Esophagus squamous epithelium (tissue), 5 donors: ENCODE measurements at places on chromosomes 4 and X. TPM values are rescaled to one million over a fixed set of nuclear protein-coding genes. Genes with fewer than 3 reads are reported as not detected.

C4orf36 gene
- total RNA-seq = 5.0 TPM

DNA sequence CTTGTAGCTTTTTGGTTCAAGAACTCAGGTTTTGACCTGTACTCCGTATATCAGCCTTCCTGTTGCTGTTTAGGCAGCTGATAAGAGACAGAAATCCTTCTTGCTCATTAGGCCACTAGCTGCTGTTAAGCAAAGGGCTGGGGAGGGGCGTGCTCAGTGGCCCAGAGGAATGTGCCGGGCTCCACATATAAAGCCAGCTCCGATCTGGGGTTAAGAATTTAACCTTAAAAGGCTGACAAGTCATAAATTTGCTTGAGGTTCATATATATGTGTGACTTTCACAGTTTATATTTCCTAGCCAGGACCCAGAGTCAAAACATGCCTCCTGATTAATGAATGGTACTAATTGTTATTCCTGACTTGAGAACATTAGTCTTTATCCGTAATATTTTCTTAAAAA, 15.3 kb downstream of the GPC3 start:
- no peak for DNase-seq

DNA sequence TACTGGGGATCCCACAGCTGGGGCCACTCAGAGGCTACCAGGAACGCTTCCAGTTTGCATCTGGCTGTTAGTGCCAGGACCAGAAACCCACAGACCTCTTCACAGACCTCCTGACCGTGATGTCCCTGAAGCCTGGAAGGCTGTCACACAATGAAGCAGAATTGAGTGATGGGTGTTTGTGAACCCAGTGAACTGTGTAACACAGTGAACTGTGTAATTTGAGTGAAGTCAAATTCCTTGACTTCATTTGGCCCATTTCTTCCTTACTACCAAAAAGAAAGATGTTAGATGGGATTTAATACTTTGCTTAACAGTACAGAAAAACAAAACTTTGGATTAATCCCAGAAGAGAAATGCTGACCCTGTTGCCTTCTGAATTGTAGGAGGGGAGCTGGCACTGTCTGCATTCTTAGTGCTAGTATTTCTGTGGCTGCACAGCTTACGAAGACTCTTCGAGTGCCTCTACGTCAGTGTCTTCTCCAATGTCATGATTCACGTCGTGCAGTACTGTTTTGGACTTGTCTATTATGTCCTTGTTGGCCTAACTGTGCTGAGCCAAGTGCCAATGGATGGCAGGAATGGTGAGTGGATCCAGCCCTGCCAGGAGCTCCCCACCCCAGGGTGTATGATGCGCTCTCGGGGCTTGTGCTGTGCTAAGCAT, 17.8 kb downstream of the SRD5A3 start:
- DNase-seq = no peak

- DNase-seq = no peak
Observed at GRCh38 chr4:174763454-174764104, 65.5 kb downstream of the GLRA3 start.

LETM1 gene
- total RNA-seq = 40.6 TPM

DNA sequence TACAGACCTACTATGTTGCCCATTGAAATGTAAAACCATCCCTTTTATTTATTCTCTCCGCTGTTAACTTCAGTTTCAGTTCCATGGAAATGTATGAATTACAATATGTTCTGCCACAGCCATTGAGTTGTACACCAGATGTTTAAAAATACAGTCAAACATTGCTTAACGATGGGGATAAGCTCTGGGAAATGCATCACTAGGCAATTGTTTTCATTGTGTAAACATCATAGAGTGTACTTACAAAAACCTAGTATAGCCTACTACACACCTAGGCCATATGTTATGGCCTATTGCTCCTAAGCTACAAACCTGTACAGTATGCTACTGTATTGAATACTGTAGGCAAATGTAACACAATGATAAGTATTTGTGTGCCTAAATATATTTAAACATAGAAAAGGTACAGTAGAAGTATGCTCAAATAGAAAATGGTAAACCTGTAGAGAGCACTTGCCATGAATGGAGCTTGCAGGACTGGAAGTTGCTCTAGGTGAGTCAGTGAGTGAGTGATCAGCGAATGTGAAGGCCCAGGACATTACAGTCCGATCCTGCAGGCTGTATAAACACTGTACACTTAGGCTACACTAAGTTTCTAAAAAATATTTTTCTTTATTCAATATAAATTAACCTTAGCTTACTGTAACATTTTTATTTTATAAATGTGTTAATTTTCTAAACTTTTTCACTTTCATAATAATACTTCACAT, 2.7 kb upstream of the PF4V1 start:
- DNase-seq = no peak

DNA sequence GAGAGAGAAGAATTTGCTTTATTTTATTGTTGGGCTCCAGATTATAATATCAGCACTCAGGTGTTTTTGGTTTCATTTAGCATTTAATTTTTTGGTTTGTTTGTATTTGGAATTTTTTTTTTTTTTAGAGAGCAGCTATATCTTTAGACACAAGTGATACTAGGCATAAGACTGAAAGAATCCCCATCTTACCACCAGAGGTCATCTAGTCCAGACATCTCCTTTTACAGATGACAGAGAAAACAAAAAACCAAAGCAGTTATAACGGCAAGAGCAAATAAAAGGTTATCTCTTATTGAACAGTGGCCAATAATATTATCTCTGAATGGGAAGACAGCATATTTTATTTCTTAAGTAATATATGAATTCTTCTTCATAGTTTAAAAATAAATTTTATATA, 22.8 kb downstream of the USP38 start:
- DNase-seq = no peak

- DNase-seq = no peak
Observed at GRCh38 chrX:81577028-81577427, 375.1 kb downstream of the SH3BGRL start.

CYTL1 gene
- total RNA-seq = not detected

GRCh38 chr4:163111588-163111987, 55.1 kb downstream of the NAF1 start:
- no peak for DNase-seq

GRCh38 chr4:3471886-3472285, 8.8 kb downstream of the DOK7 start:
- DNase-seq = no peak

SLC34A2 gene
- not detected for total RNA-seq

DNA sequence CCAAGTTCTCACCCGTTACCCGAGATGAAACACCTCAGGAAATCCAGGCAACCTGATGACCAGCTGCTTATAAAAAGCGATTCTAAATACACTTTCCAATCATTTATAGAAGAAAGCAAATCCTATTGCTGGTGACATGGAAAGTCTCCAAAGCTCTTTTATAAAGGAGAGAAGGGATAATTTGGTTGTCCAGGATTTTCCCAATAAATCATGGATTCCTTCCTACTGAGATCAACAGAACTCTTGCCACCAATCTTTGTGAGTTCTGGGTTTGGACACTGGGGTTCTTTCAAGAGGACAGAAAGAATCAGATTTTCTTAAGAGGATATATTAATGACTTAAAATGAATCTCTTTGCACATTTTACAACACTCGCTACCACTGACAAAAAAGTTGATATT, 24.7 kb upstream of the SOD3 start:
- DNase-seq = no peak

GRCh38 chr4:55424791-55425190, 29.0 kb downstream of the TMEM165 start:
- DNase-seq = no peak

COL25A1 gene
- 0.06 TPM for total RNA-seq

- DNase-seq = no peak
Observed at GRCh38 chrX:39601231-39602177, 496.3 kb downstream of the BCOR start.
